Activated naive CD4-positive, alpha-beta T cell treated with anti-CD3 and anti-CD28 coated beads, Interleukin-2, amount 10 ng/mL, durations not matched to agents 5 hours and 36 hours (primary cell): ENCODE measurements at places on chromosomes 5 and 9. TPM values are rescaled to one million over a fixed set of nuclear protein-coding genes. Genes with fewer than 3 reads are reported as not detected.

The PIP5K1B gene
- total RNA-seq: 0.84 TPM

The AGPAT2 gene
- total RNA-seq: 17.8 TPM

The PLAC8L1 gene
- not detected for total RNA-seq

The ADAMTS2 gene
- not detected for total RNA-seq

The PARP8 gene
- 71.4 TPM for total RNA-seq
